Lower lobe of right lung (tissue), 2 donors: ENCODE measurements at places on chromosomes 1 and 21.
A peak's percentile ranks its signal among the peaks of the same experiment; 100 is the strongest.

DNA sequence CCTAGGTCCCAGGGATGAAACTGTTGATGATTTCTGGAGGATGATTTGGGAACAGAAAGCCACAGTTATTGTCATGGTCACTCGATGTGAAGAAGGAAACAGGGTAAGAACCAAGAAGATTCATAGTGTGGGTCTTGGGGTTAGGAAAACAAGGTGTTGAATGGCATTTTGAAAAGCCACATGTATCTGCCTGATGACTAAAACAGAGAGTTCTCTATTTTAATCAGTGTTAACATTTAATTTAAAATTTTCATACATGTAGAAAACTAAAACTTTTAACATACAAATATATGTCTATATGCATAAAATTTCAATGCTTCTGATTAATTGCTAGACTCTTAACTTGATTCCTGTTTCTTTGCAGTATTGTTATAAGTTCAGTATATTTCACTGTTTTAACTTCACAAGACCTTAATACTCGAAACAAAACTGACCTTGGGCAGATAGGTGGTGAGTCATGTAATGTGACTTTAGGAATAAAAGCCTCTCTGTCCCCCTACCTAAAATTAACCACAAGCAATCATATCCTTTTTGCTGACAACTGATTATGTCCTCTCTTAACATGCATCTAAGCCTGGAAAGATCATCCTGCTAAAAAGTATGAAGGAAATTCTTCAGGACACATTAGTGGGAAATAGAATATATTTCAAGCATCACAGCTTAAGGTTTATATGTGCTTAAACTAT lies 95.6 kb downstream of the PTPRC start:
- no peak for DNase-seq

DNA sequence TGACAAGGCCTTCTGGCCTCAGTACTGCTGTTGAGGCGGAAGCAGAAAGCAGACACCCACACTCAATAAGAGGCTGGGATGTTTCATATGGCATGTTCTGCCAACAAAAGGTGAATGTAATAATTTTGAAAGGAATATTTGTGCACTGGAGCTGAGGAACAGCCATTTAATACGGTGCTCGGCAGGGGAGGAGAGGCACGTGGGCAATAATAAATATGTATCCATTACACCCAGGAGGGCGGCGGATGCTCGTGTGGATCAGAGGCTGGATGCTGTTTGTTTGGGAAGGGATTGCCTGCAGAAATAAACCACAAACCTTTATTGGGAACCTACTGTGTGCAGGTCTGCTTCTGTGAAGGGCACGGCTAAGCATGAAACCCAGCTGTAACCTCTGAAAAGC lies 92.0 kb downstream of the VWA5B1 start:
- no peak for DNase-seq

- no peak for DNase-seq
These were observed 67.2 kb downstream of the SLC37A1 start for GRCh38 chr21:42580793-42581321.

DNA sequence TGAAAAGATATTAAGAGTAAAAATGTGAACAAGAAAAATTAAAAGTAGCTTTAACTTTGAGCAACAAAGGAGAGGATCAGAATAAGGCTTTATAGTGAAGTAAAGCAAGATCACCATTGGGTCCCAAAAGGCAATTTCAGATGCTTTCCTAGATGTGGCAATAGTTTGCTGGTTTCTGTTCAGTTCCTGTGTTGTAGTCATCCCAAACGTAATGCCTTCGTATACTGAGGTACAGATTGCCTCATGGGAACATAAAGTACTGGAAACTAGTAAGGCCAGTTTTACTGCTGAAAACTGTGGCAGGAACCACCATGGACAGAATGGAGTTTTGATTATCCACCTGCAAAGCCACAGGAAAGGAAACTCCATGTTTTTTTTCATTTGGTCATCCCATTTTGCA lies 283.5 kb upstream of the SGIP1 start:
- no peak for DNase-seq

- no peak for DNase-seq
These were observed 84.3 kb downstream of the HS2ST1 start for GRCh38 chr1:86998727-86999126.

DNA sequence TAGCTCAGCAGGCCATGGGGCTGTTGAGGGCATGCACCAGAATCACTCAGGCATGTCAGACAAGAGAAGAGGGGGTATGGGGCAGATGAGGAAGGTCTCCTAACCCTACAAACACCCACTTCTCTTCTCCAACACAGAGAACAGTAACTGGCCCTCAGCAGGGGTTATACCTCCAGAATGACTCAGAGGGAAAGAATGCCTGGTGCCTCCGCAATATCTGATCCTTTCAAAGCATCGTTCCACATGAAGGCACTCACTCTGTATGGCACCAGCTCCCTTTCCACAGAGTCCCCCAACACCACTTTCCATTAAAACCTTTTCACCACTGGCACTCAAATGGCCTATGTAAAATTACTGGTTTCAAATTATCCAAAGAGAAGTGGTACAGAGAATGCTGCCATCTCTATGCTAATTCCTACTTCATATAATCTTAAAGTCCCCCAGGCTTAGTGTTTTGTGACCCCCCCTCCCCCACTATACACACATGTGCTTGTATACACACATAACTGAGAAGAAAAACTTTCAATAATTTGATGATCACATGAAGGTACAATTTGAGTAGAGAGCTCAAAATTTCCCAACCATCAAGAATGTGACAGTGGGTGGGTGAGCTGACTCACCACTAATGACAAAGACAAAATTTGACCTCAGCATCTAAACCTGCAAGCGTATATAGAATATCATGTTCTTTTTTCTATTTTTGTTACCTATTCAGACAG lies 91.5 kb downstream of the SIPA1L2 start:
- DNase-seq, result no peak

DNA sequence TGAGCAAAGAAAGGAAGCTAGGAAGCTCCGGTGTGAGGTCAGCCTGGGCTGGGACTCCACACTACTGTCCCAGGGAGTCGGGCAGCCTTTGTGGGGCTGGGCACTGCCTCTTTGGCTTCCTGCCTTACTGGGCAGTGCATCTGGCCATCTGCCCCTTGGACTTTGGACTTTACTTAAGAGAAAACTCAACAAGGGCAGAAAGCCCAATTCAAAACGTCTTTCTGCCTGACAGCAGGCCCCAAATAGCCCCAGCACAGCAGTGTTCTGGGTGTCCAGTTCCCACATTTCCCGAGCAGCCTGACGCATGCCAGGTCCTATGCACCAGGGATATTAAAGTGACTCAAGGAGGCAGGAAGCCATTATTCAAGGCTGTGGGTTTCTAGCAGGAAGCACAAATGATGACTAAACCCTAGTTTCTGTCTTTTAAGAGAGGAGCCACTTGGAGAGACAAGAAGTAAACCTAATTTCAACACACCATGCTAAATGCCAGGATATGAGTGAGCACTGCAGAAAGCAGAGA lies 37.9 kb upstream of the EDEM3 start:
- peak; percentile 49 for DNase-seq

GRCh38 chr1:222372221-222372620 lies 175.7 kb downstream of the HHIPL2 start:
- DNase-seq, result no peak

GRCh38 chr1:85480566-85480965 lies 15.6 kb upstream of the DDAH1 start:
- DNase-seq, result no peak

- no peak for DNase-seq
These were observed 69.4 kb downstream of the TDRD5 start for GRCh38 chr1:179661018-179661417.

DNA sequence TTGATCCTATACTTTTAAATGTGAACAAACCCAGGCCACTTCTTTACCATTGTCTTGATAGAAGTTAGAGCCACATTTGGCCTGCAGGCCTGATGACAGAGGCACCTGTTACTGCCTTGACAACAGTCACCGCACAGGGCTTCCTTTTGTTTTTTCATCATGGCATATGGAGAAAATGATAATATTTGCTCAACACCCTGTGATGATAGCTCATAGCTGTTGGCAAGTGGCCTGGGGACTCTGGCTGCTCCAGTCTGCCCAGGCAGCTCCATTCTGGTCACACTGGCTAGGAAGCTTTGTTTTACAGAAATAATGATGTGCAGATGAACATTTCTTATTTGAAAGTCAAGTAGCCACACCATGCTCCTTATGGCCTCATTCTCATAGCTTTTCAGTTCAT lies 89.6 kb upstream of the GPR88 start:
- DNase-seq, result no peak
